Ascending aorta (tissue), 2 donors: ENCODE measurements at places on chromosomes 2 and 18. TPM values are rescaled to one million over a fixed set of nuclear protein-coding genes. Genes with fewer than 3 reads are reported as not detected.

Gene GKN1
- total RNA-seq = 1.9 TPM

Gene STARD6
- not detected for total RNA-seq

Gene GPR45
- total RNA-seq = not detected

Gene CYP27A1
- 53.1 TPM for total RNA-seq

Gene GCG
- total RNA-seq = not detected

Gene ILKAP
- total RNA-seq = 22.6 TPM

Gene FBXO15
- not detected for total RNA-seq

Gene C2orf78
- not detected for total RNA-seq

Gene PRSS56
- total RNA-seq = not detected

Gene FLACC1
- 0.32 TPM for total RNA-seq

DNA sequence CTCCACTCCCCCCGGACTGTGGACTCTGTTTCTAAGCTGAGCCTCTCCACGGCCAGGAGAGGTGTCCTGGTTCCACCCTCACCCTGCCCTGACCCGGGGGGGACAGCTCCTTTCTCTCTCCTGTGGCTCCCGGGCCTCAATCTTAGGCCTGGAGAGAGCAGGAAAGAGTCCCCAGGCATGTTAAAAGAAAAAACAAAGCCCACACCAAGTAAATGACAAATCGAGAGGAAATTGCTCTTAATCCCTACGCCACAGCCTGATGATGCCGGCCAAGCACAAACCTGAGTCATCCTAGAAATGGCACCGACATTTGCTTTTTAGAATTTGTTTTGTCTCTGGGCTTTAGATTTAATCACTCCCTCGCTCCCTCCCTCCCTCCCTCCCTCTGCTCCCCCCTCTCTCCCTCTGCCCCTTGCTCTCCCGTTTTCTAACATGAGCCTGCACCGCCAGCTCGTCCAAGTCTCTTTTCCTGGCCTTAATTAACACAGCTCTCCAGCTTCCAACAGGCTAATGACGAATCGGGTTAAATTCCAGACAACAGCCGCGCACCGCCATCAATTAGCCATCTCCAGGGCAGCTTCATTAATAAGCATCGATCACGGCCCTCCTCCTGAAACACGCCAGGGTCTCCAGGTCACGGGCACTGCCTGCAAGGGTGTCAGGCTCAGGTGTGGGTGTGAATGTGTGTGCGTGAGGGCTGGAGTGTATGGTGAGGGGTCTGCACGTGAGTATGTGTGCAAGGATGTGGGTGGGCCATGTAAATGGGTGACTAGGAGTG lies 230.8 kb downstream of the CELF4 start:
- H3K4me3 ChIP-seq = no peak overlapping the region
- no peaks in the 10 kb centered on the region for H3K4me1 ChIP-seq
- DNase-seq = no peak
- no peaks in the 10 kb centered on the region for H3K27me3 ChIP-seq
- H3K27ac ChIP-seq = no peak overlapping the region

GRCh38 chr18:21598726-21599584 lies 1.5 kb downstream of the ESCO1 start:
- no peaks in the 10 kb centered on the region for H3K27me3 ChIP-seq
- no peaks in the 10 kb centered on the region for H3K4me1 ChIP-seq
- H3K27ac ChIP-seq = peak overlapping the region; percentile 98

DNA sequence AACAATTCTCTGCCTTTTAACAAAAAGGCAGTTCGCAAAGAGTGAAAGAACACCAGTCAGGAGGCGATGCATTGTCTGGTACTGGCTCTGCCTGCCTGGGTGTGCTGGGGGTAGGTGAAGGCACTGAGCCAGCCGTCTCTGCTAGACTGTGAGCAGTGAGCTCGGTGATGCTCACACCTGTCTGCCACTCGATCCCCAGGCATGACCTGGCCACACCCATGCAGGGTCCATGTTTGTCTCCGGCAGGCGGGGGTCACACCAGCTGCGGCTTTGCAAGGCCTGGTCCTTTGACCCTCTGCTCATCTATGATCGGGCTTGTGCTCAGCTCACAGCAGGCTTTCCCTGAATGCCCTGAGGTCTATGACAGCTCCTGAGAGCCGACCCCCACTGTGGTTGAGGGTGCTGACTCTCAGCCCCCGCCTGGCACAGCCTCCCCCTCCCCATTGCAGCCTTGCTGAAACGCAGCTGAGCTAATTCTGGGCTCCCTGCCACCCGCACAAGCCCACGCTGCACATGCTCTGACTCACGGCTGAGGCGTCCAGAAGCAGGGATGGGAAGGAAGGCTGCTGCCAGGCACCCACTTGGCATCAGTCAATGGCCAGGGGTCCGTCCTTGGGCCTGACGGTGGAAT lies 23.7 kb downstream of the CRACDL start:
- DNase-seq = no peak
- H3K36me3 ChIP-seq = no peaks in the 10 kb centered on the region
- no peak overlapping the region for H3K4me3 ChIP-seq
- no peak overlapping the region for H3K27ac ChIP-seq

GRCh38 chr18:31857526-31858106 lies 85.3 kb downstream of the TRAPPC8 start:
- no peaks in the 10 kb centered on the region for H3K4me1 ChIP-seq
- H3K36me3 ChIP-seq = peaks cover 39% of the 10 kb centered on the region
- no peak overlapping the region for H3K27ac ChIP-seq
- no peak overlapping the region for H3K4me3 ChIP-seq

DNA sequence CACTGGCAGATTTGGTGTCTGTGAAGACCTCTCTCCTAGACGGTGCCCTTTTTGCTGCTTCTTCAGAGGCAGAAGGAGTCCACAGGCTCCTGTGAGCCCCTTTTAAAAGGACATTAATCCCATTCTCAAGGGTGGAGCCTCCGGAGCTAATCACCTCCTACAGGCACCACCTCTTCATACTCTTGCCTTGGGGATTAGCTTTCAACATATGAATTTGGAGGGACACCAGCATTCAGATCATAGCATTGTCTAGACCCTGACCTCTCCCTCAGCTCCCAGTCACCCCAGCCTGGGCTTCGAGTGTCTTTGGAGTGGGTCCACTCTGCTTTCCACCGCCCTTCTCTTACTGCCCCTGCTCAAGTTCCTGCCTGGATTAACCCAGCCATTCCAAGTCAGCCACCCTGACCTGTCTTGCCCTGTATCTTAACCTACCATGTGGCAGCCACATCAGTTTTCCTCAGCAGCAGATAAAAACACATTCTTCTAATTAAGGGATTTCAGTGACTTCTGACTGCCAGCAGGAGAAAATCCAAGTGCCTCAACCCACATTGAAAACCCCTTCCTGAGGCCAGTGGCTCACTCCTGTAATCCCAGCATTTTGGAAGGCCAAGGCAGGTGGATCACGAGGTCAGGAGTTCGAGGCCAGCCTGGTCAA lies 6.1 kb upstream of the NCL start:
- H3K4me3 ChIP-seq = no peak overlapping the region
- H3K27ac ChIP-seq = no peak overlapping the region
- no peaks in the 10 kb centered on the region for H3K27me3 ChIP-seq
- no peaks in the 10 kb centered on the region for H3K4me1 ChIP-seq
- no peaks in the 10 kb centered on the region for H3K36me3 ChIP-seq

DNA sequence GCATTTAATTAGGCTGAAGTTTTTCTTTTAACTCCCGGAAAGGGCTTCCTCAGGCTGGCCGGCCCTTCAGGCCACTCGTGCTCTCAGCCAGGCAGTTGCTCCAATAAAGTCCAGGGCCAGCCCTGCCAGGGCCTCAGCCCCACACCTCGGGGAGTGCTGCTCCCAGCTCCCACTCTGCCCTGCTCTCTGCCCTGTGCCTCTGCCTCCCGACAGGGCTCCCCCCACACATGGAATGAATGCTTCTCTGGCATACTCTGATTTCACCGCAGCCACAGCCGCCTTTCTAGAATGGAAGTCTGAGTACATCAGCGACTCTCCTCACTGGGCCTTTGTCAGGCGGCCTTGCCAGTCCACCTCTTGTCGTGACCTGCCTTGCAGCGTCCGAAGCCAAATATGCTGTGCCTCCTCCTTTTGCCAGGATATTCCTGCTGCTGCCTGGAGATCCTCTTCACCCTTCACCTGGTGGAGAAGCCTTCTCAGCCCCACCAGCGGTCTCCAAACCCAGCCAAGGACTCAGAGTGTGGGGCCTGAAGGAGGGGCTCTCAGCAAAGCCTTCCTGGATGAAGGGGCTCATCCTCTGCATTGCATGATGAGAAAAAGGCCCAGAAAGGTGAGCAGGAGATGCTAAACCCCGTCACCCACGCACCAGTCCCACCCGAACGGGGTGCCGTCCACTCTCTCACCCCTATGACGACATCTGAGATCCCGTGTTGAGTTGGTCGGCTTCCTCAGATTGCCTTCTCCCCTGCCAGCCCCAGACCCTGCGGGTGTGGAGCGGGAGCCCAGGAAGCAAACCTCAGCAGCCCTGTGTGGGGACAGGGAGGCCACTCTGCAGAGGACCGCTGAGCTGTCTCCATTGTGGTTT lies 472.7 kb upstream of the HS6ST1 start:
- no peak overlapping the region for H3K4me3 ChIP-seq
- no peak overlapping the region for H3K27ac ChIP-seq
- no peaks in the 10 kb centered on the region for H3K4me1 ChIP-seq
- no peaks in the 10 kb centered on the region for H3K27me3 ChIP-seq
- DNase-seq = no peak

- no peak overlapping the region for H3K27ac ChIP-seq
- no peak overlapping the region for H3K4me3 ChIP-seq
- no peak for DNase-seq
- H3K4me1 ChIP-seq = no peaks in the 10 kb centered on the region
Measured at GRCh38 chr2:130737592-130737991, 8.7 kb downstream of the GPR148 start.

GRCh38 chr2:238906936-238907716 lies 59.2 kb downstream of the TWIST2 start:
- no peaks in the 10 kb centered on the region for H3K4me1 ChIP-seq
- no peaks in the 10 kb centered on the region for H3K36me3 ChIP-seq
- no peak overlapping the region for H3K4me3 ChIP-seq

GRCh38 chr2:37737507-37737906 lies 66.1 kb upstream of the CDC42EP3 start:
- no peaks in the 10 kb centered on the region for H3K27me3 ChIP-seq
- H3K4me3 ChIP-seq = no peak overlapping the region
- H3K27ac ChIP-seq = peak overlapping the region; percentile 84
- peaks cover 27% of the 10 kb centered on the region for H3K4me1 ChIP-seq

GRCh38 chr18:70428439-70428838 lies 139.6 kb downstream of the SOCS6 start:
- H3K4me3 ChIP-seq = no peak overlapping the region
- H3K4me1 ChIP-seq = no peaks in the 10 kb centered on the region
- no peaks in the 10 kb centered on the region for H3K36me3 ChIP-seq
- H3K27me3 ChIP-seq = no peaks in the 10 kb centered on the region
- no peak for DNase-seq

DNA sequence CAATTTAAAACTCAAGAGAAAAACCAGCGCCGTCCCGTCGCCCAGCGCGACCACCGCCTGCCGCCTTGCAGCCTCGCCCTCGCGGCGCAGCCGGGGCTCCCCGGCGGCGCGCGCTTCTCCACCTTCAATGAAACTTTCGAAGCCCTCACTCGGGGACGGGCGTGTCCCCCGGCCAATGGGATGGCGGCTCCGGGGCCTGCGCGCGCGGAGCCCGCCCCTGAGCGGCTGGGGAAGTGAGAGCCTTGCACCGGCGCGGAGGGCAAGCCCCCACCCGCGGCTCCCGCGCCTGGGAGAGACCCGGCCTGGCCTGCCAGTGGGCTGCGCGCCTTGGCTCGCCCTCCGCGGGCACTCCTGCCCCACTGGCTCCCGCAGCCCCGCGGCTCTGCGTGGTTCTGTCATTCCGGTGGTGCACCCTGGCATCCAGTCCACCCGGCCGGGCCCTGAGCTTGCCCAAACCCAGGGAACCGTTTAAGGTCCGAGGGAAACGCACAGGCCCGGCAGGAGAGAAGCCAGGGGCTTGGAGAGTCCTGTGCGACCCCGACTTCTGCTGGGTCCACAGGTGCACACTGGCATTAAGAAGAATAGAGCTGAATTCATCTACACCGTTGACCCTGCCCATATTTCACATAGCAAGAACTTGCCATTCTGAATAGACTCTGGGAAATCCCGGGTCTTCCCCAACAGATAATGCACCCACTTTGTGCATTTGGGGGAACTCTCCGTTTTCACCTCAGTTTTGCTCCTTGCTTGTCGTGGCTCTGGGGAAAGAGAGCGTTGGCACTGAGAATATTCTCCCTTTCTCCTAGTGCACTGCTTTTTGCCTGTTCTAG lies at the start of gene PIEZO2:
Gene PIEZO2, minus strand, starts transcription at position 129 of the 830 bp plus-strand sequence. CDS start 981 bp downstream, outside the sequence.
- no peak within 1 kb of the TSS for H3K27ac ChIP-seq
- H3K27me3 ChIP-seq = peaks cover 9% of the 10 kb centered on the region
- DNase-seq = peak; percentile 82
- H3K4me3 ChIP-seq = peak within 1 kb of the TSS; percentile 84
- H3K4me1 ChIP-seq = peaks cover 10% of the 10 kb centered on the region

GRCh38 chr2:237122214-237122666 lies 36.6 kb downstream of the COPS8 start:
- H3K36me3 ChIP-seq = no peaks in the 10 kb centered on the region
- H3K27me3 ChIP-seq = no peaks in the 10 kb centered on the region
- H3K27ac ChIP-seq = no peak overlapping the region
- peak; percentile 76 for DNase-seq
- no peak overlapping the region for H3K4me3 ChIP-seq
- H3K4me1 ChIP-seq = no peaks in the 10 kb centered on the region

- H3K4me3 ChIP-seq = no peak overlapping the region
- no peak overlapping the region for H3K27ac ChIP-seq
Measured at GRCh38 chr18:6109743-6110142, 214.4 kb upstream of the TMEM200C start.

DNA sequence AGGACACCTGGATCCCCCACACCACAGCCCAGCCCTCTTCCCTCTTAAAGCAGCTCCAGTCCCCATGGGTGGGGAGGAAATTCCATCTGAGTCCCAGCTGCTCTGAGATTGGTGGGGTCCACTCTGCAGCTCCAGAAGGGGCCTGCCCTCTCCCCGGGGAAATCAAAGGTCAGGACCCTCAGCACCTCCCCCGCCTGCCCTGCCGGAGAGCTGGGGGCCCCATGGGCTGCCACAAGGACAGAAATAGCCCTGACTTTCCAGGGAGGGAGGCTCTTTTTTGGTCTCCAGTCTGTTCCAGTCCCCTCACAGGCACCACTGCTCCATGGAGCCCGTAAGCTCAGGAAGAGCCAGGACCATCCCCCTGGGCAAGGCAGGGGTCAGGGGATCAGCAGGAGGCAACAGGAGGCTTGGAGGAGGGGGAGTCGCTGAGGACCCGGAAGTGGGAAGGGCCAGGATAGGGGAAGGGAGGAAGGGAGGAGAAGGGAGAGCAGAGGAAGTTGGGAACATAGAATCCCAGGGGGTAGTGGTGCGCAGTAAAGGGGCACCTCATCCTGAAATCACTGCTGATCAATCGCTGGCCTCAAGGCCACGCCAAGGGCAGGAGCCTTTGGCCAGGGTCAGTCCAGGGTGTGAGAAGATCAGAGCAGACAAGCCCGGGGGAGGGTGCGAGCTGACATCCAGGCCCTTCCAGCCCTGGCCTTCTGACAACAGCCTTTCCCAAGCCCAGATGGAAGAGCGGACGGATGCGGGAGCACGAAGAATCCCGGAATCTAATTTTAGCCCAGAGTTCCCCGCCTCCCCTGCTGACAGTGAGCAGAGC lies 7.6 kb downstream of the ADRA2B start:
- no peaks in the 10 kb centered on the region for H3K27me3 ChIP-seq
- DNase-seq = no peak
- no peaks in the 10 kb centered on the region for H3K36me3 ChIP-seq
- no peak overlapping the region for H3K4me3 ChIP-seq
- no peak overlapping the region for H3K27ac ChIP-seq
